Stimulated activated CD4-positive, alpha-beta T cell treated with anti-CD3 and anti-CD28 coated beads, Interleukin-2, amount 100 ng/mL, for 24 hours (primary cell): ENCODE measurements at places on chromosomes 1 and 21.
A peak's percentile ranks its signal among the peaks of the same experiment; 100 is the strongest.

DNA sequence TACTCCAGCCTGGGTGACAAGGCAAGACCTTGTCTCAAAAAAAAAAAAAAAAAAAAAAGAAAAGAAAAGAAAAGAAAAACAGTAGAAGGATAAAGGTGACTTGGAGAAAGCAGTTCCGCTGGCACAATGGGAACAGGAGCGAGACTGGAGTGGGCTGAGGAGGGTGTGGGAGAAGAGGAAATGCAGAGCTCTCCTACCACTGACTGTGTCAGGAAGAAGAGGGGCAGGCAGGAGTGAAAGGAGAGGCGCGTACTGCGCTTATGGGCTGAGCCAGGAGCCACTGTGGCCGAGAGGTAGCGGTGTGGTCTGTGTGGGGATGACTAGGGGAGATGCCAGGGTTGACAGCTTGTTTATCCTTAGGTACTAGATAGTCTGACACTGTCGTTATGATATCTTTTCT lies 6.4 kb upstream of the PROK1 start:
- DNase-seq: no peak

- no peak for DNase-seq
These were observed 21.3 kb downstream of the CCDC30 start for GRCh38 chr1:42484382-42484781.

DNA sequence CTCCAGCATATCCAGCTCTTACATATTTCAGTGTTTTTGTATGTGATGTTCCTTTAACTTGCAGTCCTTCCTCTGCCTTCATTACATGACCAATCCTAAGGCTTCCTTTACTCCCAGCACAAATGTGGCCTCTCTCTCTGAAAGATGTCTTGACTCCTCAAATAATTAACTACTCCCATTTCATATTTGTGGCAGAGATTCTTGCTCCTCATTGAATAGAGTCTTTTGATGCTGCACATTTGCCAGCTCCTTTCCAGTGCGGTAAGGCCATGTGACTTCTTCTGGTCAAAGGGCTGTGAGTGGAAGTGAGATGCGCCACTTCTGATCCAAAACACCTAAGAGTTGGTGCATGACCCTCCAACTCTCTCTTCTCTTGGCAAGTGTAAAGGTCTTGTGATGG lies 19.1 kb upstream of the LAMC1 start:
- no peak for DNase-seq

- DNase-seq: no peak
These were observed 1.0 kb downstream of the DDAH1 start for GRCh38 chr1:85463731-85464496.

DNA sequence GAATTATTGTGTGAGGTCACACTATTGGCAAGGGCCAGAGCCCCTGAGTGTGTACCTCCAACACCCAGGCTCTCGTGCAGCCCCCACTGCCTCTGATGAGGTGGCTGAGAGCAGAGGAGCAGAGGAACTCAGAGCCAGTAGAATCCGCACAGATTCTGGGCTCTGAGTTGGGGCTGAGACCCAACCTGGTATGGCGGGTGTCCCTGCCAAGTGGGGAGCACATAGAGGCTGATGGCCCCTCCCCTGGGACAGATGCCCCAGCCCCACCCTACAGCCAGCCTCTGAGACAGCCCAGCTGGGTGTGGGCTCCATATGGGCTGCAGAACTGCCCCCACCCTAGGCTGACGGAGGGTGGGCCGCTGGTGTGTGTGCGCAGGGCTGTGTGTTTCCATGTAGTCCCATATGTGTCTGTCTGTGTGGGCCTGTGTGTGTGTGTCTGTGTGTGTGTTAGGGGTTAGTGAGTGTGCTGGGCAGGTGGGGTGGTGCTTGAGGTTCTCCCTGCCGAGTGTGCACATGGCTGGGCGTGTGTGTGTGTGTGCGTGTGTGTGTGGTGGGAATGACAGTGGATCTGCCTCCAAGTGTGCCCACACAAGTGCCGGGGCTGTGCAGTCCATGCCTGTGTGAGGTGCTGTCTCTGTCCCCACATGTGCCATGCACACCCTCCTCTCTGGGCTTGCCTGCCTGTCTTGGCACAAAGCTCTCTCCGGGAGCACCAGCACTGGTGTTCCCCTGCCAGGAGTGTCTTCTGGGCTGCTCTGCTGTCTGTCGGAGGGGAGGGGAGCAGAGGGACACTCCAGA lies 24.4 kb downstream of the FOXO6 start:
- no peak for DNase-seq

- no peak for DNase-seq
These were observed 97.6 kb upstream of the CD34 start for GRCh38 chr1:208008534-208008933.

- peak; percentile 82 for DNase-seq
These were observed 862 bp downstream of the GSTM3 start for GRCh38 chr1:109739738-109740614.

GRCh38 chr1:160103658-160104408 lies 5.4 kb upstream of the IGSF8 start:
- DNase-seq: no peak

GRCh38 chr1:2848006-2848670 lies 46.6 kb upstream of the TTC34 start:
- DNase-seq: no peak

DNA sequence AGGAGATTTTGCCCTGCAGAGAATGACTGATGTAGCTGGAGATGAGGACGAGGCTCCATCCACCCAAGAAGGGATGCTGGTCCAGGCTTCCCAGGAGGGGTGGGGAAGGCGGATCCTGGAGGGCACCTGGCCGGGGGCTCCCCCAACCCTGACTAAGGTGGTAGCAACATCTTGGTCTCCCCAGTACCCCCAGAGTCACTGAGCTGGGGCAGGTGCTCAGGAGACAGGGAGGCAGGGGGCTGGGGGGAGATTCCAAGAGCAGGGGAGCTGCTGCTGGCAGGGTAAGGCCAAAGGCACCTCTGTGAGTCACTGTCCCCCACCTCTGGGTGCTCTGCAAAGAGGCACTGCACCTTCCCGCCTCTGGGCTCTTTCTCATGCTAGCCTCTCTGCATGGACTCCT lies 24.0 kb downstream of the CDCA8 start:
- no peak for DNase-seq

- no peak for DNase-seq
These were observed 152.7 kb upstream of the NEGR1 start for GRCh38 chr1:72435025-72435424.

GRCh38 chr21:45103971-45104520 lies 29.7 kb downstream of the ADARB1 start:
- no peak for DNase-seq

DNA sequence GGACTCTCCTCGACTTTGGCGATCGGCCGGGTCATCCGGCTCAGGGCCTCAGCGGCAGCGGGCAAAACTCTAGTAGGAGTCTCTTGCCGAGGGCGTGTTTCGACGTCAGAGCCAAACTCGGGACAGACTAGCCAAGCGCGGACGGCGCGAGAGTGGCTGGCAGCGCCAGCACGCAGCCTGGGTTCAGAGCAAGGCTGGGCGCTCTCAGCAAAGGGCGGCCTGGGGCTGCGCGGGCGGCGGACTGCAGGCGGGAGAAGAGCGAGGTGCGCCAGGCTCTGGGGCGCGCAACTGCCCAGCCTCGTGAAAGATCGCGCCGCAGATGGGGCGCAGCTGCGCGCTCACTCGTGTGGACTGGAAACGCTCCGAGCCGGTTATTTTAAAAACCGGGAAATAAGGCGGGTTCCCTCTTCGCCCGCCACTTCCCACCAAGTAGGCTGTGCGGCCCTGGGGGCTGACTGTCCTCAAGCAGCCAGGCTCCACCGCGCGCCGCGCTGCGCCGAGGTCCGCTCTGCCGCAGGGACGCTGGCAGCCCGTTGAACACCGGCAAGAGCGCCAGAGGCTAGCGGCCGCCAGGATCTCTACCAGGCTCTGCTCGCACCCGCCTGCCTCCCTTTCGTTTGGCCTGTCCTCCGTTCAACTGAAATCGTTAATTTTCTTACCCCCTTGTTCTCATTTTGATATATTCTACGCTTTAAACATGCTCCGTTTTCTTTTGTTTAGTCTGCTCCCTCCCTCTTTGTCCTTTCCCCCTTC lies 2.4 kb downstream of the ALX3 start:
- peak; percentile 11 for DNase-seq

GRCh38 chr1:63454269-63454668 lies 68.8 kb downstream of the ITGB3BP start:
- no peak for DNase-seq

GRCh38 chr1:212132025-212132424 lies 96.5 kb downstream of the DTL start:
- no peak for DNase-seq

GRCh38 chr1:247385283-247385682 lies 30.7 kb upstream of the NLRP3 start:
- no peak for DNase-seq

GRCh38 chr1:69451196-69451595 lies 116.5 kb upstream of the LRRC7 start:
- no peak for DNase-seq

DNA sequence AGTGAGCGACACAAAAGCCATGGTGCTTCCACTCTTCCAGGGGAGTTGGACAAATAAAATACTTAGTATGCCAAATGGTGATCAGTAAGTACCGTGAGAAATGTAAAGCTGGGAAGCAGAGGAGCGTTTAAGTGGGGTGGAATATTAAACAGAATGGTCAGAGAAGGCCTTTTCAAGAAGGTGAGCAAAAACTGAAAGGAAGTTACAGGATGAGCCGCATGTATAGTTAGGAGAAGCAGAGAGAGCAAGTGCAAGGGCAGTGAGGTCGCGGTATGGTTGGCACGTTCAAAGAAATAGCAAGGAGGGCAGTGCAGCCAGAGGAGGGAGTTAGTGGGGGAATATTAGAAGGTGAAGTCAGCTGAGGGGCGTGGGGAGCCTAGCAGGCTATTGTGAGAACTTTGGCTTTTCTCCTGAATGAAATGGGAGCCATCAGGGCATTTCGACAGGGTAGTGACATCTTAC lies 748 bp upstream of the ATP6V0B start:
- DNase-seq: no peak

GRCh38 chr1:22810378-22810777 lies 99.7 kb downstream of the EPHB2 start:
- DNase-seq: no peak

GRCh38 chr1:70072231-70072751 lies 133.1 kb downstream of the LRRC40 start:
- no peak for DNase-seq

DNA sequence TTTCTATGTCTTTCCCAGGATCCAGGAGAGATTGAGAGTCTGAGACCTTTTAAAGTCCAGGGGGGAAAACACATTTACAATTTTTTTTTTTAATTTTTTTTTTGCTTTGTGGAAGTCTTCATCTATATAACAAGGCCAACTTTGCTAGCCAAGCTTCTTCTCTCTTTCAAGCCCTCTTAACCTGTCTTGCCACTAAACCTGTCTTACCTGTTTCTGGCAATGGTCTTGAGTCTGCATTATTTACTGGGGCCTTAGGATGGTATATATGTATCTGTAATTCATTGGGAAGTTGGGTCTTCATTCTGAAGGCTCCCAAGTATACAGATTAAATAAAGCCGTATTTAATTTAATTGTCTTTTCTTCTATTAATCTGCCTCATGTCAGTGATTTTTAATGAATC lies 750.9 kb upstream of the B3GALT2 start:
- DNase-seq: no peak

GRCh38 chr1:155324717-155325602 lies 4.3 kb downstream of the RUSC1 start:
- peak; percentile 26 for DNase-seq

GRCh38 chr21:45839274-45839673 lies 142.3 kb upstream of the COL6A1 start:
- DNase-seq: no peak

DNA sequence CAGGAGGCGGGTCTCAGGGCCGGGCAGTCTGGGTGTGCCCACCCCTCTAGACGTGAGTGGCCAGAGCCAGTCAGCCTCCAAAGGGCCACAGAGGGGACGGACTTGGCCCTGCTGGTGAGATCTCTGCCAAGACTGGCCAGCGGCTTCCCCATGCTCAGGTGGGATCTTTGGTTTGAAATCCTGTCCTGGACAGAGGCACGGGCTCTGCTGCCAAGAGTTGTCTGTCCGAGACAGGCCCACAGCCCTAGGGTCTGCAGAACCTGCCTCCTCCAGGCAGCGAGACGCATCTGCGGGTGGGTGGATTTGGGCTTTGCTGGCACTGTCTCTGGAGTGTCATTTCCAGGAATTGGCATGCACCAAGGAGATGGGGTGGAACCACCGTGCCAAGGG lies 44.3 kb upstream of the CCDC27 start:
- no peak for DNase-seq

DNA sequence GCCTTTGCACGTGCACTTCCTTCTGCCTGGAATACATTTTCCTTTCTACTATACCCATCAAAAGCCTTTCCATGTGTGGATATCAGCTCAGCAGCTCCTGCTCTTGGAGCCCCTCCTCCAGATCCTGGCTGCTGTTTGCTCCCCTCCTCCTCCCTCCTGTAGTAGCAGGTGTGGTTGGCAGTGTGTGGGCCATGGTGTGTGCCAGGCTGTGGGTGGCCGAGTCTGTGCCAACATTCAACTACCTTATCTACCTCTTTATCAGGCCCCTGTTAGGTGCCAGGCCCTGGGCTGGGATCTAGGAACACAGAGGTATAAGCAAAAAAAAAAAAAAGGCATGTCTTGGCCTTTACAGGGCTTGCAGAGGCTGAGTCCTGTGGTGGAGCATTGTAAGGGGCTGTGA lies 180.6 kb upstream of the JUN start:
- no peak for DNase-seq

DNA sequence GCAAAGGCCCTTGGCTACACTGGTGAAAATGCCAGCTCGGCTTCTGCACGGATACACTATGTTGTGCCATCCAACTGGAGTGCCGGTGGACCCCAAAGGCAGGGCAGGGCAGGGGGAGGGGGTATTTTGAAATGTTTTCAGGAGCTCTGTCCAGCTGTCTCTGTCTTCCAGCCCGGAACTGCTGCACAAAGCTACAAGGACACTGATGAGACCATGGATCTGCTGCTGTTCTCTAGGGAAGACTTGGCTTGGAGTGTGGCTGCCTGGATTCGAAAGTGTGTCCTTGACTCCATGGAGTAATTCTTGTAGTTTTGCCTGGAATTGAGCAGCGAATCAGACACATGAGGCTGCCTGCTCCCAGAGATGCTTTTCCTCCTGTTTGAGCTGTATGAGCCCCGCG lies 42.4 kb downstream of the TTC39A start:
- DNase-seq: no peak

DNA sequence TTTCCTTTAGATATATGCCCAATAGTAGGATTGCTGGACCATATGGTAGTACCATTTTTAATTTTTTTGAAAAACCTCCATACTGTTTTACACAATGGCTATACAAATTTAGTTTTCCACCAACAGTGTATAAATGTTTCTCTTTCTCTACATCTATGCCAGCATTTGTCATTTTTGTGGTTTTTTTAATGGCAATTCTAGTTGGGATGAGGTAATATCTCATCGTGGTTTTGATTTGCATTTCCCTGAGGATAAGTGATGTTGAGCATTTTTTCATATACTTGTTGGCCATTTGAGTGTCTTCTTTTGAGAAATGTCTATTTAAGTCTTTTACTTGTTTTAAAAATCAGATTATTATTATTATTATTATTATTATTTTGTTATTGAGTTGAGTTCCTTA lies 35.5 kb downstream of the PLA2G4A start:
- DNase-seq: no peak

- no peak for DNase-seq
These were observed 100.2 kb downstream of the DISP1 start for GRCh38 chr1:222914861-222915632.

GRCh38 chr1:42348498-42348897 lies 13.5 kb upstream of the FOXJ3 start:
- DNase-seq: no peak
